ENCODE measurements at places on chromosomes 6 and 20.

GRCh38 chr6:106918115-106918514 is 56.4 kb downstream of the CD24 start:
- no peak for DNase-seq

- no peak for DNase-seq
Observed at GRCh38 chr6:143061597-143062385, 1.1 kb downstream of the AIG1 start.

DNA sequence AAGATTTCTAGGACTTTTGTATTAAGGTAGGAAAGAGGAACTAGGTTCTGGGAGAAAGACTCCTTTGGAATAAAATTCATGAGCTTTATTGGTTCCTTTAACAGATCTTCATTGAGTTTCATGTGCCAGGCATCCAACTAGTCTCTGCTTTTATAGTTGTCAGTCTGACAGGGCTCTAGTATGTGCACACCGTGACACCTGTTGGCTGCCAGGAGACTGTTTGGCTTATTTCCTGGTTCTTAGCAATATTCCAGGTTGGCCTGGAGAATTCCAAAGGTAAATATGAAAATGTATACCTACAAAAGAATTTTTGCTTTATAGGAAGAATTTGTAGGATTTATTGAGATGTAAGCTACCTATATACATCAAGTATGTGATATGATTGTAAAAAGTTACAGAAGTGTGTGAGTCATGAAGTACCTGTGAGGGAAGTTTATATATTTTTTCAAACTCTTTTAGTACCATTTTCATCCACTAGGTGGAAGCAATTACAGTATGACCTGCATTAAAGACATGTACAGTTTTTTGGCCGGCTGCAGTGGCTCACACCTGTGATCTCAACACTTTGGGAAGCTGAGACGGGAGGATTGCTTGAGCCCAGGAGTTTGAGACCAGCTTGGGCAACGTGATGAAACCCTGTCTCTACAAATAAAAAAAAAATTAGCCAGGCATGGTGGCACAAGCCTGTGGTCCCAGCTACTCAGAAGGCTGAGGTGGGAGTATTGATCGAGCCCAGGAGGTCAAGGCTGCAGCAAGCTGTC is 35.2 kb downstream of the NDUFAF5 start:
- no peak for DNase-seq

DNA sequence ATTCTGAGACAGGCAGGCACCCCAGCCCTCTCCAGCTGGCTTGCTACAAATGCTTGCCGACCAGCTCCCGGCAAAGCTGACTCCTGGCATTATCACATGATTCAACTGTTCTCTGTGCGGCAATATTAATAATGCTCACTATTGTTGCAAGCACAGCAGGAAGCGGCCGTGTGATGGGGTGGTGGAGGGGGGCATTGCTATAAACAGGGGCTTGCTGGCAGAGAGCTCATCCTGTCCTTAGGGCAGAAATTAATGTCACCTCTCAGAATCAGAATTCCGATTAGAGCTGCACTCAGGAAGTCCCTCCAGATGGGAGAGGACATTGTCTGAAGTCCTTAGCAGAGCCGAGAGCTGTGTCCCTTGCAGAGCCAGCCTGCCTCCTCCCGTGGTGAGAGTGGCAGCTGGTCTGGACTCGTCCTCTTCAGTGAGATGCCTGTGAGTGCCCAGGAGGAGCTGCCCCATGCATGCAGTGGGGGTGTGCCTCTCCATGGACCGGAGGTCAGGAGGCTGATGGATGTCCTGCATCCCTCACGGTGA is 162.5 kb downstream of the CDH4 start:
- no peak for DNase-seq

GRCh38 chr6:53937461-53937860 is 142.7 kb downstream of the LRRC1 start:
- DNase-seq = no peak

GRCh38 chr6:40719671-40720374 is 132.7 kb upstream of the LRFN2 start:
- DNase-seq = no peak

GRCh38 chr6:47669684-47670513 is 28.5 kb upstream of the ADGRF4 start:
- DNase-seq = no peak

DNA sequence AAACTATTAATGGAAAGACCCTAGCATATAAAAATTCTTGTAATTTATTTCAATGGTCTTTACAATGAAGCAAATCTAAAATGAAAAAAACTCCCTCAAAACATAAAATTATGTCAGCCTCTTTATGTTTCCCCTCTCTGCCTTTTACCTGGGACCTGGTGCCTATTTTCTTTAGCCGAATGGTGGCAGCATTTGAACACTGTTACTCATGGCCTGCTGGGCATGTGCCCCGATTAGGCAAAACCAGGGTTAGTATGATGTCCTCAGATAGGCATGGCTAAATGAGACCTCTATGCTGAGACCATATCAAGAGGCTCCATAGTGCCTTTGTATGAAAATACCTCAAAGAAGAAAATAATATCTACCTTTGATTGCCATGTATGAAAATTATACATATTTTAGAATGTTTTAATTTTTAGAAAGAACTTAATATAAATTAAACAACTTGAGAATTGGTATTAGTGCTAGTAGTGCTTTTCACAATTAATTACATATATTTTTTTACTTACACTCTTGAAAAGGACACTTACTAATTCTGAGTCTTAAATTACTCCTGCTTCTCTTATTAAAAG is 22.5 kb upstream of the C6orf58 start:
- DNase-seq = no peak

GRCh38 chr6:43717822-43718221 is 30.2 kb upstream of the MRPS18A start:
- DNase-seq = no peak

GRCh38 chr20:34512266-34512954 is 3.8 kb upstream of the DYNLRB1 start:
- no peak for DNase-seq

DNA sequence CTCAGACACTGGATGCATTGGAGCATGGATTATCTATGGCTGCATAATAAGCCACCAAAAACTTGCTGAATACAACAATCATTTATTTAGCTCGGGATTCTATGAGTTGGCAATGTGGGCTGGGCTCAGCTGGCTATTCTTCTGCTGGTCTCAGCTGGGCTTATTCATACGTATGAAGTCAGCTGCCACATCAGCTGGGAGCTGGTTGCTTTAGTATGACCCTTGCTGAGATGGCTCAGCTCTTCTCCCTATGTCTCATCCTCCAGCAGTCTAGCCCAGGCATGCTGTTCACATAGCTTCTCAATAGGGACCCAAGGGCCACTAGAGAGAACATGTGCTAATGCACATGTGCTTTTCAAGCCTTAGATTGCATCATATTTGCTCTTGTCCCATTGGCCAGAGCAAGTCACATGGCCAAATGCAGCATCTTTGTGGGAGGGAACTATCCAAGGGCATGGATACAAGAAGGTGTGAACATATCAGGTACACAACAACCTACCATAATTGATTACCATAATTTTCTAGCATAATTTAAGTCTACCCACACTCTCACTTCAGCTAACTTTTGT is 444.6 kb downstream of the KIF16B start:
- DNase-seq = no peak

DNA sequence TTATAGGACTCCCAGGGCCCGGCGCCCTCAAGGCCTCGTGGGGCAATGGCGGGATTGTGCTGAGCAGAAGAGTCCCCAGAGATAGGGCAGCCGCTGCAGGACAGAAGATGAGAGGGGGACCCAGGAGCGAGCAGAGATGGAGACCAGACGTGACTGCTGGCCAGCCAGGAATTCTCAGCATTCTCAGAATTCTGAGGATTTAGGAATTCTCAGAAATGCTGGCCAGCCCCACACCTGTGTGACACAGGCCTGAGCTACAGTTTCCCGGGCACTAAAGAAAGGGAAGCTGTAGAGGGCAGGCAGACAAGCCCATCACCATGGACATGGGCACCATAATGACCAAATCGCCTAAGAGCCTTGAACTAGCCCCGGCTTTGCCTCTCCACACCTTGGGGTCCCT is 186.2 kb upstream of the CDH4 start:
- no peak for DNase-seq

DNA sequence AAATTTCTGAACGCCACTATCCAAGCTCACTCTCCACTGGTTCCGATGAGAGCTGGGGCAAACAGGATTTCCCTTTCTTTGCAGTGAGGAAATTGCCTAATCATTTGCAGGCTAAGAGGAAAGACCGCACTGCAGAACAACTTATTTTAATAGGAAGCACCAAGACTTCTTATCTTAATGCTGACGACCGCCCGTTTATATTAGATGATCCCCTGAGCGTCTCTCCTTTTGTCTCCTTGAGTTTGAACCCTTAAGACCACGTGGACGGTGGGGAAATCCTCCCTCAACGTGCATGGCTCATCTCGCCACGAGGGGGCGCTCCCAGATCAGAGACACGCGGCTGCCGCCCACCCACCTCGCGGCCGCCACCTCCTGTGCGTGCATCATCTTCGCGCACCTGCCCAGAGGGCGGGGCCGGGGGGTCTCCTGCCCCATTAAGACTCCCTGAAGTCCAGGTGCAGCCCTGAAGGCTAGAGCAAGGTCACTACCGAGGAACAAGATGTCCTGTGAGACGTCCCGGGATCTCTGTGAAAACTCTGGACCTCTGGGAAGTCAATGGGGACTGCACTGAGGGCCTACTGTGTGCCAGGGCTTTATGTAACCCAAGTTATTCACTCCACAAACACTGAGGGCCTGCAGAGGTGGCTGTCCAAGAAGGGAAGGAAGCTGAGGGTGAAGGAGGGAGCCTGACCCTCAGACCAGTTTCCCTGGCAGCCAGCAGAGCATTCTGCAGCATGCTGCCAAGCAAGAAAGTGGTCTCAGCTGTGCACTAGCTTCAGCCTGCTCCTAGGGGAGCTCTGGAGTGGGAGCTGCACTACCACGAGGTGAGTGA is 28.1 kb downstream of the PDYN start:
- peak; percentile 81 for DNase-seq

DNA sequence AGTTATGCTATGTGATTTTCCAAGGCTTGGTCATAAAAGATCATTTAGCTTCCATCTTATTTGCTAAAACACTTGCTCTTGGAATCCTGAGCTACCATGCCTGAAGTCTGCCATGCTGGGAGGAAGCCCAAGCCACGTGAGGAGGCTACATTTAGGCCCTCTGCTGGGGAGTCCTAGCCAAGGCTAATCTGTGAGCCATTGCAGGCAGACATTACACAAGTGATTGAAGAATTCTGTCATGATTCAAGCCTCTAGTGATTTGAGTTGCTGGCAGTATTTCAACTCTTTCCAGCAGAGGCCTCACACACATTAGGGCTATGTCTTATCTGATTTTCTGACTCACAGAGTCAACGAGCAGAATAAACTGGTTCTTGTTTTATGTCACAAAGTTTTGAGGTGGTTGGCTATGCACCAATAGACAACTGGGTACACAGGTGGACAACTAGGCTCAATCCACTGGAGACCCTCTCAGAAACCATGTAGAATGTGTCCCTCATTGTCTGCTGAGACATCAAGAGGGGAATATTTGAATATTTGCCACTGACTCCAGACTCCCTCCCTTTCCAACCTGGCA is 227.2 kb upstream of the SULF2 start:
- no peak for DNase-seq

GRCh38 chr6:93424303-93425064 is 5.1 kb upstream of the EPHA7 start:
- DNase-seq = no peak

GRCh38 chr6:26595669-26596269 is 984 bp upstream of the ABT1 start:
- DNase-seq = peak; percentile 84

DNA sequence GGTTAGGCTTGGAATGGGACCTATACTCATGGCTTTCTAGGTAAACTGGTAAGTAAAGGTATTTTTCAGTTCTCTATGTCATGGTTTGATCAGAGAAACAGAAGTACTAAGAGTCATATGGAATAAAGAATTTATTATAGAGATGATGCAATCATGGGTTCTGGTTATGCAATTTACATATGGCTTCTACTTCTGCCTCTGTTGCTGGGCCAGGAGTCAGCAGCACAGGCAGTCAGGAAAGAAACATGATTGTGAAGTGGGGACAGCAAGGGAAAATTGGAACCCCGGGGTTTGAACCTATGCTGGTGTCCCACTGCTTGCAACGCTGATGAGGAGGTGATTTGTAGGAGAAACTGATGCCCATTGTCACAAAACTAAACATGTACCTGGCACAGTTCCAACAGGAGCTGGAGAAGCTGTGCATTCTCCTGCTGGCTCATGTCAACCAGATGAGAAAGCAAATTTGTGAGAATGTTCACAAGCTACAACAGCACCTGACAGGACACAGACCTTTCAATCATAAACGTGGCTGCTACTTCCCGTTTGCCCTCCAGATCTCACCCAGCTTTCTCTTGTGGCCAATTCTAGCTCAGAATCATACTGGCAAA is 887.1 kb downstream of the TFAP2A start:
- no peak for DNase-seq

GRCh38 chr20:36478137-36478905 is 63.0 kb upstream of the MYL9 start:
- DNase-seq = no peak
